ENCODE measurements at places on chromosomes 12 and 14.

GRCh38 chr12:39006286-39006685, 100.9 kb upstream of the CPNE8 start:
- no peak for DNase-seq

- no peak for DNase-seq
Observed at GRCh38 chr14:105153331-105153731, 15.2 kb downstream of the JAG2 start.

DNA sequence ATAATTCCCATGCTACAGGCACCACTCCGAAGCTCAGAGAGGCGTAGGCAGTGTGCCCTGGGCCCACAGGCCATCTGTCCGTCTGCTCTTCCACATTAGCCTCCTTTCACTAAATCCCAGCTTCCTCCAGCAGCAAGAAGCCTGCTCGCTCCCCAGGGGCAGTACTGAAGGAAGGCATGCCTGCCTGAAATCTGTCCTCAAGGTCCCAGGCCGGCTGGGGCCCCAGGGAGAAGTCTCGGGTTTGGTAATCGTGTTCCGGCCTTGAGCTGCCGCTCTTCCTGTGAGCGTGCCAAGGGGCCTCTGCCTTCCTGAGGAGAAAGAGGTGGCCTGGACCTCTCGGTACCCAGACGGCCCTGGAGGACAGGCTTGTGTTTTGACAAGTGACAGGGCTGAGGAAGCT, 15.2 kb upstream of the DLK1 start:
- no peak for DNase-seq

GRCh38 chr12:25824734-25825133, 133.7 kb upstream of the RASSF8 start:
- DNase-seq, result no peak

DNA sequence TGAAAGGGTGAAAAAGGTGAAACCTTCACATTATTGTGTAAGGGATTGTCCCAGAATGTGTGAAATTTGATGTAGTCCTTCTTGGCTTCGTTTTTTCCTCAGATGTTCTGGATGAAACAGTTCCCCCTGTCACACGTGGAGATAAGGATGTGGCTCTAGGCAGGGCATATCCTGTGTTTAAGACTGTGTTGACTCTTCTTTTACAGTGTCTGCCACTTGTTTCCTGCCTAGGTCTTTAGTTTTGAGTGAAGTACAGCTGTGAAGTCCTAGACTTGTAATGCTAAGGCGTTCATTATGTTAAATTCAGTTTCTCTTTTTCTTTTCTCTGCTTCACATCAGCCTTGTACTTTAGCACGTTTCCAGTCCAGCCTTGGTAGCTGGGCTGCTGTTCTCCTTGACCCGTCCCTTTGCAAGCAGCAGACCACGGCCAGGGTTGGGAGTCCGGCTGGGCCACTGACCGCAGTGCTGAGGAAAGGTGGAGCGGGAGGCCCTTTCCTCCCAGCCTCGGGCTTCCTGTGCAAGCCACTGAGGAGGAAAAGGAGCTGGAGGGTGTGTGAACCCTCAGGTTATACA, 59.1 kb downstream of the RASSF3 start:
- DNase-seq, result no peak

DNA sequence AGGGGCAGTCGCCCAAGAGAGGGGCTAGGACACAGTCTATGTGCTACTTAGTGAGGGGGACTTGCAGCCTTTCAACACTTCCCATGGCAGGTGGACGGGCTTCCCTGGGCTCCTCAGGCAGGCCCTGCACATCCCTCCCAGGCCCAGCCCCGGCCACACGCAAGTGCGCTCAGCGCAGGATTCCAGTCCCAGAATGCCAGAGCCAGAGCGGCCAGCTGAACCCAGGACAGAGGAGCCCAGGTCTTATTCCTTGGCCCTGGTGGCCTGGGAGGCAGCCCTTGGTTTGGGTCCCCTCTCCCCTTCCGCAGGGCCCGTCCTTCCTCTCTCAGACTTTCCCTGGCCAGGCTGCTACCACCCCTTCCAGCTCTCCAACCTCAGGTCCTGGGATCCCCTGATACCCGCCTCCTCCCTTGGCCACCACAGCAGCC, 12.0 kb downstream of the DLK1 start:
- no peak for DNase-seq

DNA sequence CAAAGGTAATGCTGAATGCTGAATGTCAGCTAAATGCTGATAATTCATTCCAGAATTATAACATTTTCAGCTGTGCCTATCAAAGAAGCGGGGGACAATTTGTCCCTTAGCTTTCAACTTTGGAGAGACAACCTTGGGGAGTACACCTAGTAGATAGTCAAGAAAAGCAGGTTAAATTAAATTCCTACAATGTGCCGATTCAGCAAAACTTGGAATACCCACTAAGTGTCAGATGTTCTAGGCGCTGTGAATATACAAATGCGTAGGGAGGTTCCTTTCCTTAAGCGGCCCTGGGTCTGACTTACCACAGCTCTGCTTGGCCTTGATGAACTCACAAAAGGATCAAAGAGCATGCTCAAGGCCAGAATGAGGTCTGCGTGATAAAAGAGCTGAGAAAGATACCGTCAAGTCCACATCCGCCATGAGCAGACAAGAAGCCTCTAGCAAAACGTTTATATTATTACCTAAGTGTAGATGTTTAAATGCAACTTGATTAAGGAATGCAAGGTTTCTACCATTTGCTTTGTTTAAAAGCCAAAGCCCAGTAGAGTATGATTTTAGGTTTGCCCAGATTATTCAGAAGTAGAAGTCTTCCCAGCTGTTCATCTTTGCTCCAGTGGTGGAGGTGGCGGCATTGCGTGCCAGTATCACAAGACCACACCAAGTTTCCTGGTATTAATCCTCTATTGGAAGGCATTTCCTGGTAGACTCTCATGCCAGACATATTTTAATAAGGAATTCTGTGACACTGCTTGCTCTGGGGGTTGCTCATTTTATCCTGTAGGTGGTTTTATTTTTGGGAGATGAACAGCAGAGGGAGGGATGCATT, 368.6 kb downstream of the DPF3 start:
- no peak for DNase-seq

GRCh38 chr12:12510141-12510540, 52.5 kb downstream of the DUSP16 start:
- DNase-seq, result no peak

GRCh38 chr12:113440947-113441782, 19.0 kb downstream of the SDSL start:
- DNase-seq, result no peak
